ENCODE measurements at places on chromosomes 12 and 14.
A peak's percentile ranks its signal among the peaks of the same experiment; 100 is the strongest.

GRCh38 chr14:39665075-39665475 lies 232.8 kb upstream of the FBXO33 start:
- no peak for DNase-seq

DNA sequence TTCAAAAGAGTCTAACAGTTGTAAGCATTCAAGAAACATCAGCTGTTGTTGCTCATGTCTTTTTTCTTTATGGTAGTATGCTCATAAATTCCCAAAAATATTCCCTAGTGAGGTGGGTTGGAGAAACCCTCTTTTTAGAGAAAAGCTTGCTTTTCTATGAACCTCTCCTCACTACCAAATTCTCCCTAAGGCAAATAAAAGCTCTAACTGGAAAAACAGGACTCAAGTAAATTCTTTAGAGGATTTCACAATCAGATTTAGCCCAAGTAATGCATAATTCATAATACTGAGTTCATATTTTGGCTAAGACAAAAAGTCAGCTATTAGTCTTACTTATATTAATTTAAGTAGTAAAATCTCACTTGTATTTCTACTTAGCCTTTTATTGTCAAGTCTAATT lies 59.1 kb downstream of the DIO2 start:
- no peak for DNase-seq

- DNase-seq, result no peak
Measured at GRCh38 chr12:14810953-14811483, 3.0 kb downstream of the SMCO3 start.

- DNase-seq, result no peak
Measured at GRCh38 chr14:59389936-59390335, 75.2 kb downstream of the GPR135 start.

GRCh38 chr12:2243275-2243674 lies 190.5 kb downstream of the CACNA1C start:
- no peak for DNase-seq

DNA sequence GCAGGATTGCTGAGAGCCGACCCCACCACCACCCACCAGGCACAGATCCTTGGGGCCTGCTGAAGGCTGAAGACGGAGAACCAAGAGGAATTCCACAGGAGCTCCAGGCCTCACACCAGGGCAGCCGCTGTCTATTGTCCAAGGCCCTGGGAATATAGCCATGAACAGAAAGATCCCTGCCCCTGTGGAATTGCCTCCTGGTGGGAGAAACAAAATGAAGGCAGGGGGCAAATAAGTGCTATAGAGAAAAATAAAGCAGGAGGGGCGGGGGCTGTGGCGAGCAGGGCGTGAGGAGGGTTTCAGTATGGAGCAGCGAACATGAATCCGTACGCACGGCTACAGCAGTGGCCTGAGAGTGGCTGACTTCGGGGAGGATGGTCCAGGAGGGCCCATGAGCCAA lies 96.1 kb downstream of the EML1 start:
- no peak for DNase-seq

GRCh38 chr14:73358187-73358586 lies 100.2 kb downstream of the NUMB start:
- no peak for DNase-seq

DNA sequence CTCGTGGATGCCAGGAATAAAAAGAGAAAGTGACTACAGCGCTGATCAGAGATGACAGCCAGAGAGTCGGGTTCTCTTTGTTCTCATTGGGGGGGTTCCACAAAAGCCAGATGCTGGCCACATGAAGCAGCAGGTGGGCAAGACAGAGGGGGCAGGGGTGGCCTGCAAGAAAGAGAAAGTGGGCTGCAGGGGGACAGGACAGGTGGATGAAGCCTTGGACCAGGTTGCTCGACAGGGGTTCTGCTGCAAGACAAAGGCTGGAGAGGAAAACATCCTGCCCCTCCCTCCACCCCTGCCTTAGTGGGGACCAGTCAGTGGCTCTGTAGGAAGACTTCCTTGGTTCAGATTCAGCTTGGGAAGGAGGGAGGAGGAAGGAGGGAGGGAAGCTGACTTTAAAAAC lies 126.2 kb downstream of the KSR2 start:
- no peak for DNase-seq

- DNase-seq, result no peak
Measured at GRCh38 chr12:1518591-1519516, 75.5 kb downstream of the FBXL14 start.

- DNase-seq, result no peak
Measured at GRCh38 chr12:77339610-77340009, 274.2 kb upstream of the E2F7 start.

GRCh38 chr12:12266873-12267741 lies at the start of gene LRP6:
Gene LRP6 (minus strand): TSS chr12:12267044. CDS start chr12:12266735, 309 bp downstream.
- peak; percentile 46 for DNase-seq

DNA sequence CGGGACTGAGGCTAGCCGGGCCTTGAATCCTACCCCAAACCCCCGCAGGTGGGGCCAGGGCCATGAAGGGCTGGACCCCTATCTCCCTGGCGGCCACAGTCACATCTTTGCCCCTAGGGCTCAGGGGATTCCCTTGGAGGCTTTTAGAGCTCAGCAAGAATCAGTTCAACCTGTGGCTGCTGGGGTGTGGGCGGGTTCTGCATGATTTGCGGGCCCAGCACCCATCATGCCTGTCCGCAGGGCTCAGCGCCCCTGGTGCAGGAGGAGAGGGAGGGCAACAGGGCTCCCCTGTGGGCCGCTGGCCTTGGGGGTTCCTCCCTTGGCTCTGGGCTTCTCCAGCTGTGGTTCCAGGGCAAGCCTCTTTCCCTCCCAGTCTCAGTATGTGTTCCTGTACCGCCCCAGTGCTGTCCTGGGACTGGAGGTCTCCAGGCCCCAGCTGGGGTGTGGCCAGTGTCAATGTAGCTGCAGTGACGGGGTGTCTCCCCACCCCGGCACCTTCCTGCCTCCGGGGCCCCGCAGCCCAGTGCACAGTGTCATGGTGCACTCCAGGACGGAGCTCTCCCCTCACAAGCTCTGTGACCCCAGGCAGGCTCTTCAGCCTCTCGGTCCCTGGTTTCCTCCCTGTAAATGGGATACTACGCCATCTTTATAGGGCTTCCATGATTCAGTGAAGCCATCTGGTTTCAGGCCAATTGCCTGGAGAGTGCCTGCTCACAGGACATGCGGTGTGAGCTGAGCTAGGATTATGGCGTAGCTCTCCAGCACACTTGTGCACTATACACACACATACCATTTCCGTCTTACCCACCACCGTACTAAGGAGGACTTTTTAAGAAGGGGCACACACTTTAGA lies 9.9 kb upstream of the LBHD2 start:
- no peak for DNase-seq

DNA sequence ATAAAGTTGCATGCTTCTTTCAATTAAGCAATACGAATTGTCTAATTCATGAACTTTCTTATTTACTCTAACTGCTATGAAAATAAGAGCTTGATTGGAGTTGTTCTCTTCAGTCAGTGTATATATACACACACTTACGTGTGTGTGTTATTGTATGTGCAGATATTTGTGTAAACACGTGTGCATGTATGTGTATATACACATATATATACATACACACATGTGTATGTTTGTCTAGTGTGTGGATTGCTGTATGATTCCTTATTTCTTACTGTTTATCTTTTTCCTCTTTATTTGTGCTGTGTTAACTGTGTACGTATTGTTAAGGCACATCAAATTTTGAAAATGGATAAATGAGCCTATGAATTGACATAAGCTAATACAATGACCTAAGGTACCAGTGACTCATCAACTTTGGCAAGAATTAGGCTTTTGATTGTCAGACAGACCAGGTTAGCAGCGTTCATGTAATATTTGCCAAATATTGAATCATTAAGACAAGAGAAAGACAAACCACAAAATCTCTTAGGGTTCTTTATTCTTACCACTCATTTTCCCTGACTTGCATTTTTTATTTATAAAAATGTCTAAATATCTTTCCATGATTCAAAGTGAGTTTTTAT lies 423.9 kb downstream of the SOX5 start:
- no peak for DNase-seq

GRCh38 chr14:91983588-91983987 lies 36.1 kb upstream of the FBLN5 start:
- DNase-seq, result no peak

DNA sequence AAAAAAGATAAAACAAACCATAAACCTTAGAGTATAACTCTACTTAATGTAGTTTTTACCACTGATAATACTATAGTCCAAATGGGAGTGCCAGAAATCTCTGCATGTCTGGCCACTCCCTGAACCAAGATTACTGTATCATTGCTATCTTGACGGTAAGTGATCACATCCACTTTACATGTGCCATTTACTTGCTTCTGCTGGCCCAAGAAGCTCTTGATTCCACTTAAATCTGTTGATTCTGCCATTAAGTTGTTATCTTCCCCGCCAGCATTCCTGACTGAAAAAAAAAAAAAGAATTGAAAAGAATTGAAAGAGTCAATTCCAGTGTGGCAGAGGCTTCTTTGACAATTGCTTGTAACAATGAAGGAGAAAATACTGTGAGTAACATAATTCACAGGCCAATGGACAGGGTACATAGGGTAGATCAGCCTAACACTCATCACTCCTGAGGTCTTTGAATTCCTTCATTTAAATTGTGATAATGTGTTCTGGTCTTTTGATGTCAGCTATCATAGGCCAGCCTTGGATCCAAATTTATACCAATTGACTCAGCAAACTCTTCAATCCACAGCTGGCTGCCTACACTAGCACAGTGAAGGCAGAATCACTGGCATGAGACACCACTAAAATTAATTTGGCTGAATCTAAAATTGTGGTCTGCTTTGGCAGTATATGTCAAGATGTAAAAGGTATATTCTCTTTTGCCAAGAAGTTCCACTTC lies 665.2 kb upstream of the FLRT2 start:
- DNase-seq, result no peak

- DNase-seq, result no peak
Measured at GRCh38 chr14:65110525-65110924, 8.2 kb upstream of the MAX start.

DNA sequence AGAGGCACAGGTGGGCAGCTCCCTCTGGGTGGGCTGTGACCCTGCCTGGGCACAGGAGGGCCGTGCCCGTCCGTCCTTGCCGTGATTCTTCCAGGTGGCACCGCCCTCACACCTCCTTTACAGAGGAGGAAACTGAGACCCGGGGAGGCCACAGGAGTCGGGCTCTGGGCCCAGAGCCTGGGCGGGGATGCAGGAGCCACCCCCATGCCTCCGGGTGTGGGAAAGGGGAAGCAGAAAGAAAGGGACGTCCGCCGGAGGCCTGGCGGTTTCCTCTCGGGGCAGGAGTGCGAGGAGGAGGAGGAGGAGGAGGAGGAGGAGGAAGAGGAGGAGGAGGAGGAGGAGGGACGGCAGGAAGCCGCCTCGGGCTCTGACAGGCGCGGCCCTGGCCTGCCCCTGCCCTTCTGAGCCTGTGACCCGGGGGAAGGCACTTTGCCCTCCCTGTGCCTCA lies 23.0 kb downstream of the SH2B3 start:
- no peak for DNase-seq

DNA sequence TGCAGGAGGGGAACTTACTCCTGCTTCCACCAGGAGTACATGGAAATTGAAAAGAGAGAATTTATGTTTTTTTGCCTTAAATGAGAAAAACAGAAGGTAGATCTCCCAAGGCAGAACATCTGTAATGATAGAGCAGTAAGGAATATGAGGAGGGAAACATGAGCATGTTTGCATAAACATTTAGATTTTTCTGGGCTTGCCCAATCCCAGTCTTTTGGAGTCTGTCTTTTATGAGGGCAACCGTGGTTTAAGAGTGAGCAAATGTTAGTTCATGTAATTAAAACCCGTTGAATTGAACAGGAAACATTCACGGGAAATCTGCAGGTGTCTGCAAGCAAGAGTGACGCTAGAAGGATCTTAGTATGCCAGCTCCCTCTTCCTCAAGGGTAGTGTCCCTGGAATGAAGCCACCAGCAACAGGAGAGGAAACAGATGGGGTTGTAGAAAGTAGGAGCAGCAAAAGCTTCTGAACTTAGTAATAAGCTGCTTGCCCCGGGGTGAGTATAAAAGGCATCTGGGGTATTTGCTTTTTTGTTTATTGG lies 79.3 kb downstream of the ARF6 start:
- no peak for DNase-seq

DNA sequence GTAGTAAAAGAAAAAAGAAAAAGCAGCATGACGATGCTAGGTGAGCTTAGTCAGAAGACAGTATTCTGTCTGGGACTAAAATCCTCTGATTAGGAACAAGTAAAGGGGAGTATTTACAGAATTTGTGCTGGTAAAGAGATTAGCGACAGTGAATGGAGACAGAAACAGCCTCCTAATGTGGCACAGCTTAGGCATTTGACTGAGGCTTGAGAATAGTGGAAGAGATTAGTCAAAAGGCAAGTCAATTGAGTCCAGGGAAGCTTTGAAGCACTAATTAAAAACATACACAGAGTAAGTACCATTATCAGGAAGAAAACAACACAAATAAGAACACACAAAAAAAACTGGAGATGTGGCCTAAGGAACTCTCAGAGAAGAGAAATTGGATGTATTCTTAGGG lies 131.9 kb upstream of the CLEC14A start:
- no peak for DNase-seq

DNA sequence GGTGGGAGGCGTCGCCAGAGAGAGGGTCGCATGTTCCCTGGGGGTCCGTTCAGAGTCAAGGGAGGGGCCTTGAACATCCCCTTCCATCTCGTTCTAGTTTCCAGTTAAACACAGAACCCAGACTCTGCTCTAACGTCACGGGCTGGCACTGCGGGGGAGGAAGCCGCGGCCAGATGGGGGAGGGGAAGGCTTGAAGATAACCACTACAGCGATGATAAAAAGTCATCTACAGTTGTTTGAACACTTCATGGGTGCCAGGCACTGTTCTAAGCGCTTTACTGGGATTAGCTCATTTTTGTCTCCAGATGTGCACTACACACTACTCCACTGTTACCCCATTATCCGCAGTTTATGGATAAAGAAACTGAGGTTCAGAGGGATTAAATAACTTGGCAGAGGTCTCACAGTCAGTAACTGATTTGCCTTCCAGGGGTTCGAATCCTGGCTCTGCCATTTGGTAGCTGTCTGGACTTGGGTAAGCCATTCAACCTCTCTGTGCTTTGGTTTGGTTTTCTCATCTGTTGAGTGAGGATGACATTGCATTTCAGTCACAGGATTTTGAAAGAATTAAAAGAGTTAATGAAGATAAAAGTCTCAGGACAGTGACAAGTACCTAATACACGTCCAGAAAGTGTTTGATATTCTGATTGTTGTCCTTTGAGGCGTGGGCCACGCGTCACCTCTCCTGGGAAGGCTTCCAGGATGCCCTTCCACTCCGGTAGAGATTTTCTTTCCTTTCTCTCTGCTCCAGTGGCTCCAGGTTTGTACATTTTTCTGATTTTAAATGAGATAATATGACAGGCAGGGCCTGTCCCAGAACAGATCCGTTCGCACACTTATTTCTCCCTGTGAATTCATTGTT lies 798 bp upstream of the RASAL1 start:
- no peak for DNase-seq

- no peak for DNase-seq
Measured at GRCh38 chr12:52946797-52947547, 1.9 kb upstream of the KRT18 start.

- DNase-seq, result no peak
Measured at GRCh38 chr12:44804068-44804467, 72.0 kb downstream of the NELL2 start.

Data from activated T-helper 1 cell treated with anti-CD3 and anti-CD28 coated beads, Interleukin-12 subunit alpha, Interleukin-12 subunit beta, Interleukin-2, Interleukin-4 antibody, amounts not matched to agents 30 ng/mL and 10 ng/mL and 1 ng/mL, durations not matched to agents 14 hours and 24 hours and 36 hours (primary cell).